Effector memory CD8-positive, alpha-beta T cell (primary cell): ENCODE measurements at places on chromosomes 2 and 18.

DNA sequence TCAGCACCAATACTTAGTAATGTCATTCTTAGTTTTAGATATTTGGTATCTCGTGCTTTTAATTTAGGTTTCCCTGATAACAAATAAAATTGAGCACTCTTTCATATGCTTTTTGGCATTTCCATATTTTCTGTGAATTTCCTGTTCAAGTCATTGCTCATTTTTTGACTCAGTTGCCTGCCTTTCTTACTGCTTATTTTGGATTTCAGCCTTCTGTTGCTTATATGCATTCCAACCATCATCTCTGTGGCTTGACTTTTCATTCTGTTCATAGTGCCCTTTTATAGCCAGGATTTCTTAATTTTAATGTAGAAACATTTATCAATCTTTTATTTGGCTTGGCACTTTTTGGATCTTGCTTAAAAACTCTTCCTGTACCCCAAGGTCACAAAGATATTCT, 14.5 kb upstream of the KIF3C start:
- DNase-seq, result no peak

DNA sequence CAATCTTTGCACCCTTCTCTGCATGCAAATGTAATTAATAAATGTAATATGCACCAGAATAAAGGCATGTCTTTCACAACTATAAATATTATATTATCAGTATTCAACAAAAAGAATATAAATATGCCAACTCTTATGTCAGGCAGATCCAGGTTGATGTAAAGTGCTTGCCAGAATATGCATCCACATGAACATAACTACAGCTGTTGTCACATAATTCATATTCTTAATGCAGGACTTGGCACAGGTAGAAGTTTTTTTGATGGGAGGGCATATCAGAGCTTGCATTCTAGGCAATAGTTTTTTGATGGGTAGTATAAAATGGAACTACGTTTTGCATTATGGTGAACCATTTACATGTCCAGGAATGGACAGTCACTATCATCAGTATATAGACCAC, 544.3 kb downstream of the ZNF804A start:
- DNase-seq, result no peak

GRCh38 chr2:58501371-58502160, 260.4 kb upstream of the FANCL start:
- no peak for DNase-seq

DNA sequence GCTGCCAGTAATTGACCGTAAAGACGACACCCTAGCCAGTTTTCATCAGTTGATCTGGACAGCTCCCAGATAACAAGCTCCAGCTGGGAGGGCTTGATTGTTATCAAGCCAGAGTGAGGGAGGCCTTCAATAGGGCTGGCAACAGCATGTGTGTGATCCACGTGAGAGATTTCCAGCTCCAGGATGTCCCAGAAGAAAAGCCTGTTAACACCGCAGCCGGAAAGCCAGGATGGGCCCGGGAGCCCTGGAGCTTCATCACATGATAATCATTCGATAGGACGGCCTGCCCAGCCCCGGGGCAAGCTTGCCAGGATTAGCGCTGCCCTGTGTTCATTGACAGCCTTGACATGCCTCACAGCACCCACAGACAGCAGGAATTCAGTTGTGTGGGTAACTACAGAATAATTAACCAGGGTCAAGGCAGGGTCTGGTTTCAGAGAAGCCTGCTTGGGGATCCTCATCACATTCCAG, 182.5 kb downstream of the C1D start:
- DNase-seq, result no peak

DNA sequence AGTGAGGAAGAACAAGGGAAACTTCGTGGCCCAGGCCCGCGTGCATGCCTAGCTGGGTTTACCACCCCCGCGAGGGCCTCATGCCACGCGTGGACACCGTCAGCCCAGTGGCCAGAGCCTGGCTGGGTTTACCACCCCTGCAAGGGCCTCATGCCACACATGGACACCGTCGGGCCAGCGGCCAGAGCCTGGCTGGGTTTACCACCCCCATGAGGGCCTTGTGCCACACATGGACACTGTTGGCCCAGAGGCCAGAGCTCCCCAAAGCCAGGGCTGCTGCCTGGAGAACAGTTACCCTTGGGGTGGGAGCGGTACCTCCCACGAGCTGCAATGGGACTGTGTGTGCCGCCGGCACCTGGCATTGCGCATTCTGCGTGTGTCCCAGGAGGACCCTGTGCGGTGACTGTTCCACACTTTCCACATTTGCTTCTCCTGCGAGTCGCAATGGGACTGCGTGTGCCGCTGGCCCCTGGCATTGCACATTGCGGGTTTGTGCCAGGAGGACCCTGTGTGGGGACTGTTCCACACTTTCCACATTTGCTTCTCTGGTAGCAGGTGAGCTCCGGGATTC, 105.6 kb upstream of the CTDP1 start:
- no peak for DNase-seq

DNA sequence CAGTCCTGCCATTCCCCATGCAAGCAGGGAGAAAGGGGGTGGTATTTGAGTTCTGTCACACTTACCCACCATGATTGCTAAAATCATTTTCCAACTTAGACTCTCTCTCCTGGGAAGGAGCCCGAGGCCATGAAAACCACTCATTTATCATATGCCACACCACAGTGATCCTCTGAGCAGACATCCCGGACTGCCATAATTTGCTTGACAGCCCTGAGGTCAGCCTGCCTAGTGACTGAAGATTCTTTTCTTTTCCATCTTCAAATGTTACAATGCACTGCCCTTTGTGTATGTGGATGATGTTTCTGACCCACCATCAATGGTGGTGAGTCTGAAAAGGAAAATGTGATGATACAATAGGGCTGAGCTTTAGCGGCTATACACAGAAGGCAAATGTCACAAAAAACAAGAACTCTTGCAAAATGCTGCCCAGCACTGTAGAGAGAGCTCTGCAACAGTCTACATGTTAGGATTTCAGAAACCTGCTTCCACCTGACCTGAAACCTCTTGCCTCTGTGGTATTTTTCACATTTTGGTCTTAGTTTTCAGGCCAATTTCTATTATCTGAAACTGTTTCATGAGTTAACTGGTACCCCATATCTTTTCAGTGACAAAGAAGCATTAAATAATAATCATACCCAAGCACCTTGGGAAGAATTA, 272.8 kb downstream of the ZNF385B start:
- no peak for DNase-seq

- no peak for DNase-seq
These were observed 91.2 kb downstream of the TWIST2 start for GRCh38 chr2:238939074-238939473.

GRCh38 chr2:131112529-131112928, 7.4 kb downstream of the PLEKHB2 start:
- DNase-seq, result no peak

GRCh38 chr2:188381614-188382013, 89.9 kb downstream of the GULP1 start:
- no peak for DNase-seq

- DNase-seq, result peak; percentile 5
These were observed 26.5 kb upstream of the IGFBP2 start for GRCh38 chr2:216606551-216607276.

- no peak for DNase-seq
These were observed 58.7 kb upstream of the B3GNT2 start for GRCh38 chr2:62136956-62137830.

DNA sequence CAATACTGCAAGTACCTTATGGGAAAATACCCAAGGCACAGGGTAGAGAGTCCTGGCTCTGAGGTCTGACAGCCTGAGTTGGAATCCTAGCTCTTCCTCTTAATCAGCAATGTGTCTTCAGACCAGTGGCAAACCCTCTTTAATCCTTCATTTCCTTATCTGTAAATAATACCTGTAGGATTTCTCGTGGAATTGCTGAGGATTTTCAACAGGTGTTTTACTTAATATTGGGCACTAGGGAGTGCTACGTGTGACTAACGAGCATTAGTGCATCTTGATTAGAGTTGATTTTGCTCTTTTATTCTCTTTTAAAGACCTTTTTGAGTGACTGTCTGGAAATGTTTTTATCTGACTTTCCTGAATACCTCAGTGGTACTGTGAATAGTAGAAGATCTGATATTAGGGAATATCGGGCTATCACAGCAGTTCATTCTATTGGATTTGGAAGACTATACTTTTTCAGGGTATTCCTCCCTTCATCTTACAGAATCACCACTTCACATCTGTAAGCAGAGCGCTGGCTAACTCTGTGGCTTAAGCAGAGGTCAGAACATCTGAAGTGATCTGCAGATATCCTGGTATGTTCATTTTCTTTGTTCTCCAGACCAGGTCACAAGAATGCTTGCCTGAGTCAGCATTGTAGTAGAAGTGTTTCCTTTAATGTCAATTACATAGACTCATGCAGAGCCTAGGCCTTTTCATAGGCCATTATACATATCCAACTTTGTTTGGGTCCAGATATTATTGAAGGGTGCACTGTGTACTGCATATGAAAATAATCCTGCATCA, 49.1 kb downstream of the ARHGAP28 start:
- no peak for DNase-seq

DNA sequence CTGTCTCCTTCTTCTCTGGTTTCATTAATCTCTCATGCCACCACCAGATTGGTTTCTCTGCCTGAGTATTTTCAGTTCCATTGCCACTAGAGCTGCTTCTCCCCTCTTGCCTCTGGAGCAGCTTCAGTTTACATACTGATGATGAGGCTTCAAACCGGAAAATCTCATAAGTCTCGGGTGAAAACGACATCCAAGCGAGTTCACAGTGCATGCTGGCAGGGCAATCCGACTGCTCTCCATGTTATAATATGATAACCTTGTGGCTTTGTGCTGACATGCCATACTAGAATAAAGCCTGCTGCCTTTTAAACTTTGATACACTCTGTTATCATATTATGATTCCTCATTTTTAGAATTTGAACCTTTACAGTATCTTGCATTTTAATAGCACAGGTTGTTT, 153.5 kb downstream of the PRPF40A start:
- no peak for DNase-seq
